ENCODE measurements at places on chromosomes 2 and 18.

DNA sequence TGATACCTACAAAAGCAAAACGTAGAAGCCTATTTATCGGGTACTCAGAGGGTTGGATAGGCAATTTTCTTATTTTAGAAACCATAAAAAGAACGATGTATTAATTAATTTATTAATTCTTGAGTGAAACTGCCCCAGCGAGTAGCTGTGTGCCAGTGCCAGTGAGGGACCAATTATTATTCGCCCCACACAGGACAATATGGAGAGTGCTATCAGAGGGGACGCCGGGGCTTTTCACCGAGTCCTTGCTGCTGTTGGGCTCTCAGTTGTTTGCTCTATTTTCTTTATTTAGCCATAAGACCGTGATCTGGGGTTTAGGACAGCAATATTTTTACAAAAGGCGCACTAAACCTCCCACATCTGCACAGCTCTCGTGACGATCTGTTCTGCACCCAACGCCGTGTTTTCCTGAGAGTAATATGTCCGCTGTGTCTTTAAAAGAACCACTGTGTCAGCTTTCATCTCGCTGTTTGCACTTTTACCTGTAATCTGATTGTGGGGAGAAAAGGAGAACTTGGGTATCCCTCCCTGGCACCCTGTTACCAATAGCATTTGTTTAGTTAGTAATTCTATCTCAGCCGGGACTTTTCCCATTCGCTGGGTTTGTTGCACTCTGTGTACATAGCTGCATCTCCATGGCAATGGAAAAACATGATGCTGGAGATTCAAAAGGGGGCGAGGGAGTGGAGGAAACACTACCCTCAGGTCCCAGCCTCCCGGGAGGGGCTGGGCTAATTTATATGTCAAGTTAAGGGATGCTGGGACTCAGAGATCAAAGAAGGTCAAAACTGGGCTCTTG, 30.1 kb upstream of the ZNF516 start:
- DNase-seq: no peak

DNA sequence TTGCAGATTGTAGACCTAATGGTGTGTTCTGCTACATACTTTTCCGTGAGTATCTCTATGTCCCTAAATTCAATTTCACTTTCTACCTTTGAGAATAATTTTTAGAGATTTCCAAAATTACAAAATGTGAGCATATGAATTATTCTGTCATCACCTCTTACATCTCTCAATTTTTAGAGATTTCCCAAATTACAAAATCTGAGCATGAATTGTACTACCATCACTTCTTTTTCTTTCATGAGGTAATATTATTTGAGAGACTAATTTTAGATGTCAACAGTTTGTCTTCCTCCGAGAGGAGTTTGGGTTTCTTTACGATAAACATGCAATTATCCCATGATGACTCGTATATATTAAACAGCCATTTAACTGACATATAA, 32.1 kb downstream of the INSIG2 start:
- no peak for DNase-seq

GRCh38 chr2:68589963-68590362, 53.4 kb upstream of the PROKR1 start:
- DNase-seq: no peak

DNA sequence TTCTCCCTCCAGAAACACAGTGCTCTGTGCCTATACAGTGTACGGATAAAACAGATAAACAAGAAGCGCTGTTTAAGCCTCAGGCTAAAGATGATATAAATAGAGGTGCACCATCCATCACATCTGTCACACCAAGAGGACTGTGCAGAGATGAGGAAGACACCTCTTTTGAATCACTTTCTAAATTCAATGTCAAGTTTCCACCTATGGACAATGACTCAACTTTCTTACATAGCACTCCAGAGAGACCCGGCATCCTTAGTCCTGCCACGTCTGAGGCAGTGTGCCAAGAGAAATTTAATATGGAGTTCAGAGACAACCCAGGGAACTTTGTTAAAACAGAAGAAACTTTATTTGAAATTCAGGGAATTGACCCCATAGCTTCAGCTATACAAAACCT, 70.7 kb downstream of the TANK start:
- no peak for DNase-seq

DNA sequence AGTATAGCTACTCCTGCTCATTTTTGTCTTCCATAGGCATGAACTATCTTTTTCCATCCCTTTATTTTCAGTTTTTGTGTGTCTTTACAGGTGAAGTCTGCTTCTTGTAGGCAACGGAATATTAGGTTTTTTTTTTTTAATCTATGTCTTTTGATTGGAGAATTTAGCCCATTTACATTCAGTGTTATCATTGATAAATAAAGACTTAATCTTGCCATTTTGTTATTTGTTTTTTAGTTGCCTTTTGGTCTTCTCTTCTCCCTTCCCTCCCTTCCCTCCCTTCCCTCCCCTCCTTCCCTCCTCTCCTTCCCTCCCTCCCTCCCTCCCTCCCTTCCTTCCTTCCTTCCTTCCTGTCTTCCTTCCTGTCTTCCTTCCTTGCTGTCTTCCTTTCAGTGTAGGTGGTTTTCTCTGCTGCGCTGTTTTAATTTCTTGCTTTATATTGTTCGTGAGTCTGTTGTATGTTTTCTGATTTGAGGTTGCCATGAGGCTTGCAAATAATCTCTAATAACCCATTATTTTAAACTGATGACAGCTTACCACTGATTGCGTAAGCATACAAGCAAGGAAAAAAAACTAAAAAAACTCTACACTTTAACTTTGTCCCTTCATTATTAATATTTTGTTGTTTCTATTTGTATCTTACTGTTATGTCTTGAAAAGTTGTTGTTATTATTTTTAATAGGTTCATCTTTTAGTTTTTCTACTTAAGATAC, 353.8 kb downstream of the PARD3B start:
- DNase-seq: no peak

DNA sequence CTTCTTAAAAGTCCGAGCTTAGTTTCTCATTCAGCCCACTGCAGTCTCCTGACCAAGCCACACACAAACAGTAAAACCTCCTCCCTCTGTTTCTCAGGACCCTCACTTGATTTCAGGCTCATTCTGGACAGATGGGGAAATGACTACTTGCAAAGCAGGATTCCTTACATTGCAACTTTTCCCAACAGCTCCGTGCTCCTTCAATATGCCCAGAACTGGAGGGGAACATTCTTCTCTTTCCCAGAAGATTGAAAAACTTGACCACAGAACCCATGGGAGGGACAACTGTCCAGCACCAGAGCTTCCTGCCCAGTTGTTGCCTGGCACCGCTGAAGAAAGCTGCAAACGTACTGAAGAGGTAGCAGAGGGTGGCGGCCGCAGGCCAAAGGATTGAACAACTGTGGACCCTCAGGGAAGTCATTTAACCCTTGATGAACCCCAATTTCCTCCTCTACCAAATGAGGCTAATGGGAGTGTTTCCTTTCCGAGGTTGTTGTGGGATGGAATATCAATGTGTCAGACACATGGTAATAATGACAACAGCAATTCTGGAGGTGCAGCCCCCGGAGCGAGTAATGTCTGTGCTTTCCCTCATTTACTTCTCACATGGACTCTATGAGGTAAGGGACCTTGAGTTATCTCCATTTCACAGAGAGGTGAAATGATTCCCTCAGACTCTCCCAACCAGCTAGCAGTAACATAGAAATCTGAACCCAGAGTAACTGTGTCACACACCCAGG, 25.0 kb downstream of the BCL11A start:
- DNase-seq: no peak

DNA sequence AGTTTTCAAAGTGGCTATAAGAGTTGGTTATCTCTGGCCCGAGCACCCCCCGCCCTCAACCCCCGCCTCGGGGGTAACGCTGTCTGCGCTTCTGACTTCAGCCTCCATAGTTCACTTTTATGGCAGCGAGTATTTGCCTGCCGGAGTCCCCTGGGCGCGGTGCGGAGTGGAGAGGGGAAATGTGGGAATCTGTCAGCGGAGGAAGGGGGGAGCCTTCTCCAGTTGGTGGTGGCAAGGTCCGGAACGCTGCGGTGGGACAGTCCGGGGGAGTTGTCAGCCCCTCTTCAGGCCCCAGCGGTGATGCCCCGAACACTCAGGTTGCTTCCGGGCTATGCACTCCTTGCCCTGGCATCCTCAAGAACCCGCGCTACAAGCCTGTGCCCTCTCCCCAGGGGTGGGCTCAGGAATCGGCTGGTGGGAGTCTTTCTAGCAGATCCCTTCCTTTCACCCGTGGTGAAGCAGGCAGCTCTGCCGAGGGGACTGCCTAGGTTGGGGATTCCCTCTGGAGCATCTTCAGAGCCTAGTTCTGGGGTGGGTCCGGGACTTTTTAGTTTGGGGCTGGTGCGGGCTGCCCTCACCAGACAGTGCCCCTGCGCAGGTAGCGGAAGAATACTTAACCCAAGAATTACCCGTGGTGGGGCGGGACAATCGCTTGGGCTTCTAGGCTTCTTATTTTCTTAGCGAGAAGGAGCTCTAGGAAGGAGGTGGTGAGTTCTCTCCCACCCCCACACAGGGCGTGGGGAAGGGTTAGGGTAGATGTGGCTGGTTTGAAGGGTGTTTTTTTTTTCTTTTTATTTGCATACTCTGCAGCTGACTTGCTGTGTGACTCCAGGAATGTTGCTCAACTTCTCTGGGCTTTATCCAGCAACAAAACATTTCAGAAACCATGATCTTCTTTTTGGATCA, 1.6 kb downstream of the ATOH8 start:
- peak; percentile 39 for DNase-seq

GRCh38 chr2:215874418-215874817, 138.9 kb downstream of the MREG start:
- DNase-seq: no peak

DNA sequence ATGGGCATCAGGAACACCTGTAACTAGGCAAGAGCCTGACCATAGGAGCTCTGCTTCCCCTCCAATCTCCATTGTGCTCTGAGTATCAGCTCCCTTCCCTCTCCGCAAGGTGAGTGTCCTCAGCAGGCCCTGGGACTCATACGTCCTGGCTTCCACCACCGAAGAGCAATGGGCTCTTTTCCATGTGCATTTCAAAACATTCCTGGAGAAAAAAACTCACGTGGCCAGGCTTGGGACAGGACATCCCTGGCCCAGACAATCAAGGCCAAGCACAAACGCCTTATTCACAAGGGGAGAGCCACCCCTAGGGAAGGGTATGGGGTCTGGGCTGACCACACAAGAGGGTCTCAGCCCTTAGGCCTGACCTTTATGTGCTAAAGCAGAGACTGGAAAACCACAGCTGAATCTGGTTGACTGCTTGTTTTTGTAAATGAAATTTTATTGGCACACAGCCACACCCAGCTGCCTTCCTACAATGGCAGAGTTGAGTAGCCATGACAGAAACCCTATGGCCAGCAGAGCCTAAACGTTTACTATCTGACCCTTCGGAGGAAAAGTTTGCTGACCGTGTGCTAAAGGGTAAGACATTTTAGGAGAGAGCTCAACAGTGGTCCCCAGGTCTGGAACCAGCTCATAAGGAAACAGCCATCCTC, 175.7 kb upstream of the ARL4C start:
- DNase-seq: no peak

- DNase-seq: no peak
Measured at GRCh38 chr2:235044501-235045271, 92.9 kb downstream of the SH3BP4 start.
